ENCODE measurements at places on chromosomes 6 and 20. TPM values are rescaled to one million over a fixed set of nuclear protein-coding genes. Genes with fewer than 3 reads are reported as not detected.

VGLL2 gene
- not detected for total RNA-seq

WRNIP1 gene
- total RNA-seq: 44.3 TPM

YIPF3 gene
- 67.8 TPM for total RNA-seq

LSM2 gene
- 49.8 TPM for total RNA-seq

CALHM6 gene
- 0.45 TPM for total RNA-seq

FOXP4 gene
- total RNA-seq: 21.8 TPM

HSPA12B gene
- 0.53 TPM for total RNA-seq

LIN28B gene
- total RNA-seq: 1.4 TPM

HLA-DQB2 gene
- not detected for total RNA-seq

MROH8 gene
- 1.1 TPM for total RNA-seq

RIPOR2 gene
- total RNA-seq: not detected

CBLN4 gene
- total RNA-seq: not detected

UBE2C gene
- total RNA-seq: 249 TPM

PPP1R16B gene
- total RNA-seq: 0.12 TPM

CLDN20 gene
- total RNA-seq: not detected

TFAP2A gene
- 17.3 TPM for total RNA-seq

SIRPB2 gene
- not detected for total RNA-seq

CASS4 gene
- 0.06 TPM for total RNA-seq

EPPIN gene
- not detected for total RNA-seq

GID8 gene
- total RNA-seq: 23.7 TPM

SLC17A2 gene
- not detected for total RNA-seq

SRSF12 gene
- total RNA-seq: 0.84 TPM

KHDC1L gene
- 0.20 TPM for total RNA-seq

CD93 gene
- total RNA-seq: not detected

TCP11 gene
- total RNA-seq: not detected

UNC93A gene
- total RNA-seq: not detected

OOEP gene
- total RNA-seq: not detected

BMP2 gene
- 0.58 TPM for total RNA-seq

NNAT gene
- not detected for total RNA-seq

SALL4 gene
- total RNA-seq: 1.3 TPM

RPL7L1 gene
- 73.7 TPM for total RNA-seq

FRK gene
- total RNA-seq: 1.8 TPM

TRIM10 gene
- total RNA-seq: not detected

All from A549 treated with DMSO at 1 μM for 4 hours (cell line).